ENCODE measurements at places on chromosomes 4 and X.

GRCh38 chrX:85111347-85111746, 107.7 kb downstream of the APOOL start:
- DNase-seq = peak; percentile 4

DNA sequence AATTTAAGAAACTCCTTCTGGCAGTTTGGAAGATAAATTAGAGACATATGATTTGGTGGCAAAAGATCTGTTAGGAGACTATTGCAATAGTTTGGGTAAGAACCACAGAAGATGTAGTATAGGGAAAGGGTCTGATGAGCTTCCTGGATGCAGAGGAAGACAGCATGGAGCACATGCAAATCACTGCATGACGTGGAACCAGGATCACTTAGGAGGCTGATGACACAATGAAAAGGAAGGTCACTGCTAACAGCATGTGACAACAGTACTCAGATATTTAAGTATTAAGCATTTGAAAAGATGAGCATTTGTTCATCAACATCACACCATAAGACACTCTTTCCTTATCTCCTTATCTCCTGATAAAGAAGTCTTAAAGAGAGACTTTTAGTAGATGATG, 167.8 kb upstream of the LDB2 start:
- no peak for DNase-seq

- no peak for DNase-seq
Observed at GRCh38 chr4:26179316-26179760, 141.5 kb upstream of the RBPJ start.

GRCh38 chrX:76971393-76972376, 475.5 kb upstream of the FGF16 start:
- DNase-seq = no peak

DNA sequence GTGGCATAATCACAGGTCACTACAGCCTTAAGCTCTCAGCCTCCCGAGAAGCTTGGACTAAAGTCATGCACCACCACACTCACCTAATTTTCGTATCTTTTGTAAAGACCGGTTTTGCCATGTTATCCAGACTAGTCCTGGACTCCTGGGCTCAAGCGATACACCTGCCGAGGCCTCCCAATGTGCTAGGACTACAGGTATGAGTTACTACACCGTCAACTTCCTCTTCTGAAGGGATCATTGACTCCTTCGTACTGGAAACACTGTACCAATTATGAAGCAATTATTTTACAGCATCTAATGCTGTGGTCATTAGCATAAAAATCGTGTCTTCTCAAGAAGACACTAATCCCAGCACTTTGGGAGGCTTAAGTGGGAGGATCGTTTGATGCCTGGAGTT, 35.2 kb downstream of the PDS5A start:
- DNase-seq = no peak

Measured in SK-N-SH (cell line).